ENCODE measurements at places on chromosomes 13 and 19.

- DNase-seq: no peak
Measured at GRCh38 chr13:101634142-101634541, 181.7 kb downstream of the ITGBL1 start.

DNA sequence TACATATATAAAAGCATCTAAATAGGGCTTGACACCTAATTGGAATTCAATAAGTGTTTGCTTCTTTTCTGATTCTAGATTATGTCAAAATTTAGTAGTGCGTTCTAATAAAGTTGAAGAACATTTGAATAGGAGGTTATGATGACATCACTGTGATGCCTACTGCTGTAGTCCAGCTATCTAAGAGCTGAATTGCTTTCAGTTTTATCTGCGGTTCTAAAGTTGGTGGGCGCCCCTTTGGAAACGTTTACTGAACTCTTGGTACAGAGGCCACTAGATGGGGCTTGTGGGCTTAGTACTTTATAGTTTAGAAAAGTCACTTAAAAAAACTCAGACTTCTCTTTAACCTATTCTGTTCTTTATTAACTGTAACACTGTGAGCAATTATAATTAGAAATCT is 776.9 kb downstream of the GPC5 start:
- DNase-seq: no peak

- DNase-seq: no peak
Measured at GRCh38 chr13:24214528-24214927, 54.0 kb downstream of the SPATA13 start.

DNA sequence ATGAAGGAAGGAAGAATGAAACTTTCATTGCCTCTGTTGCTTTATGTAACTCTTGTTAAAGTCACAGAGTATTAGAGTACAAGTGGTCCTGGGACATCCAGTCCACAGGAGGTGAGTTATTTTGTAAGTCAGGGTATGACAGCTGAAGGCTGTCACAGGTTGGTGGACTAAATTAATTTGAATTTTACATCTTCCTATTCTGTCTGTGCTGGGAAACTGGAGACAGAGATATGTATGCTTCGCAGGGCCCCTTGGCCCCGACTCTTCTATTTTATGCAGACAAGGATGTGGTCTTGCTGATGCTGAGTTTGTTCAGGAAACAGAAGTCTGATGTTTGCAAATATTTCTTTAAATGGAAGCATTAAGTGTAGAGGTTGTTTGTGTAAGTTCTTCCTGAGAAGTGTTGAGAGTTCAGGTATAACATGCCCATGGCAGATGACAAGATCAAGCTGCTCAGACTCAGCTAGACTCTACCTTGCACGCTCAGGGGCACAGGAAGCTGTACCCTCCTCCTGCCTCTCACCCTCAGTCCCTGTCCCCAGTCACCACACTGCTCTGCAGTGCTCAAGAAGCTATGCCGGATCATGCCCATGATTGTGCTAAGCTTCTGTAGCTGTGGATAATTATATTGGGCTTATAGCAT is 23.4 kb downstream of the RASL11A start:
- peak; percentile 46 for DNase-seq

- no peak for DNase-seq
Measured at GRCh38 chr13:100517135-100517534, 71.5 kb downstream of the GGACT start.

DNA sequence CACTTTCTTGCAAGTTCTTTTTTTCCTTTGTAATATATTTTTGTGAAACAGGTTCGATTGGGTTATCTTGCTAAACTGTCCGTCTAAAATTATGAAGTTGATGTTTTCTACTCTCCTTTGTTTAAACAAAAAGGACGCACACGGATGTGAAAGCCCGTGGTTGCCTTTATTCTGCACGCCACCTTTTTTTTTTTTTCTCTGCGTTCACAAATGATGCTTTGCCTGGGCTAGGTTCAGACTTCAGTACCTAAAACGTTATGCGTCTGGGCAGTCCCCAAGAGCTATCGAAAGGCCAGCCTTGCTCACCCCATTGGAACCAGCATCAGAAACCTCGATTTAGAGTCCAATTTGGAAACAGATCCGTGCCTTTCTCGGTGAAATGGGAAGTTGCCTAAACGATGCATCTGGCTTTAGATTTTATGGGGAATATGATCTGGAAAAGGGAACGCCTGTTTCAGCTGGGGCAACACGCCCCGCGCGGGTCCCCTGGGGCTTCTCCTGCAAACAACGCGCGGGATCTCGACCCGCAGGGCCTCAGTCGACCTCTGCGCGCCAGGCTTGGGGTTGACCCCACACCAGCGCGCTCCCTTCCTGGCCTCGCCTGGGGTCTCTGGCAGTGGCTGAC is 113.9 kb downstream of the KCNRG start:
- DNase-seq: peak; percentile 44

GRCh38 chr13:50104493-50104892 is 89.2 kb downstream of the KCNRG start:
- DNase-seq: no peak

All from CD8-positive, alpha-beta T cell (primary cell).